ENCODE measurements at places on chromosomes 2 and 18. TPM values are rescaled to one million over a fixed set of nuclear protein-coding genes. Genes with fewer than 3 reads are reported as not detected.

DNA sequence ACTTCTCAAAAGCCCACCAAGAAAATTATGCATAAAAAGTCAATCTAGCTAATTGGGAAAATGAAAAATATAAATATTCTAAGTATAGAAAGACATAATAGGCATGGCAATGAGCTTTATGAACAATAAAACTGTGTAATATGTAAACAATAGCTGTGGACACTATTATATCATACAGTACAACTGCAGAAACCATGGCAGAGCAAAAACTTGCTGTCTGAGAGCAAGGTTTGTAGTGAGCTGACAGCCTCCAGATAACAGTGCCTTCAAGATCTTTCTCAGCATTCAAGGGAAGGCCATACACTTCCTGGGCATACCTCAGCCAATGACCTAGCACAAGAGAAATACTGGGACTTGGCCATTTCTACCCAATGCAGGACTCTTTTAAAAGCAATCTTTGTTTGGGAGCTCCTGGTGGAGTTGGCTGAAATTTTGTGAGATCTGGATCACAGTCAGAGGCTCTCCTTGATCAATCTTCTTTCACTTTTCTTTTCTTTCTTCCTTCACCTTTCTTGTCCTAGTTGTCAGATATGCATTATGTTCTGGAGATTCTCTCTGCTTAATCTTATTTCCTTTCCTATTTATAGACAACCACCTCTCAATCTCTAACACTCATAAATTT, 427.2 kb upstream of the UBE2E3 start:
- DNase-seq = no peak

DNA sequence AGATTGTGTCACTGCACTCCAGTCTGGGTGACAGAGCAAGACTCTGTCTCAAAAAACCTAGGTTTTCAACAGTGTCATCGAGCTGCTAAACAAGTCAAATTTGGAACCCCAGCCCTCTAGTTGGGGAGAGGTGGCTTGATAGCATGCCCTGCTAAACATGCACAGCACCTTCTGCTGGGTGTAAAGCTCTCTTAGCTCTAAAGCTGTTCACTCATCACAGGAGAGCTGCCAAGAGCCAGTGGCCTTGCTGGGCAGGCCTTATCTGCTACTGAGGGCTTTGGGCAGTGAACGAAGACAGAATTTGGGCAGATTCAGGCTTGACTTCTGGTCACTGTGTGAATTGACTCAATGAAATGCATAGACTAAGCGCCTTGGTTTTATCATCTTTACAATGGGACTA, 101.3 kb downstream of the LYPD1 start:
- DNase-seq = no peak

DNA sequence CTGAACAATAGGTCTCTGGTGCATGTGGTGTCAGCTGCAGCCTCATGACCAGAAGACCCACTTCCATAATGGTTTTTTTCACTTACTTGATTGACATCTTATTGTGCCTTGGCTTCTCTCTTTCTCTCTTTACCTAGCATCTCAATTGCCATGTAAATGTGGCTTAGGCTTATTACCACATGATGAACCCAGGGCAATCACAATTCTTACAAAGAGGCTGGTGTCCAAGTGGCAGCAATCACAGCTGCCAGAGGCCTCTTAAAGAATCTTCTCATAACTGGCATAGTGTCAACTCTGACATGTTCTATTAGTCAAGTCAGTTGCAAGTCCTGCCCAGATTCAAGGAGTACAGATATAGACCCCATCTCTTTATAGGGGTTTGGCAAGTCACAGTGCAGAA, 1224.8 kb downstream of the SUCLG1 start:
- DNase-seq = no peak

DNA sequence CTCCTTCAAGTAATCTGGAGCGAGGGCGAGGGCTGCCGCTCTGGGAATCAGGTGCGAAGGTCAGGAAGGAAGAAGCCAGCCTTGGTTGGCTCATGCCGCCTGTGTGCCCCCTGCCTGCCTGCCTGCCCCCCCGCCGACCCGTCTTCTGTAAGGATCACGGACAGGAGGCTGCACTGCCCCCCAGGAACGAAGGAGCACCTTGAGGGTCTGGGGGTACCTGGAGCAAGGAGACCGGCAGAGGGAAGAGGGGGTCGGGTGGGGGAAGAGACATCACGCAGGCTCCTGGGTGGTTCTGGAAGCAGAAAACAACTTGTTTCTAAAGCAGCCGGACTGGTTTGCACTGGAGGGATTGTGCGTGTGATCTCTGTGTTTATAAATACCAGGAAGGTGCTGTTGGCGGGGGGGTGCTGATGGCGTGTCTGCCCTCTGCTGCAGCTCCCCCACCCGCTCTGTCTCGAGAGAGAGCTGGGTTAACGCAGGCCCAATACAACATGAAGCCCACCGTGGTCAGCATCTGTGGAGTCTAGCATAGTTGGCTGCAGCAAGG, 1.7 kb downstream of the FOSL2 start:
- no peak for DNase-seq

The CYP1B1 gene
- total RNA-seq = 1.1 TPM

The MYO3B gene
- total RNA-seq = 0.22 TPM

The DOK6 gene
- total RNA-seq = 7.0 TPM

All from progenitor cell of endocrine pancreas (in vitro differentiated cells).